Activated CD4-positive, alpha-beta T cell treated with anti-CD3 and anti-CD28 coated beads, Interleukin-2, amount 50 U/mL, for 4 hours (primary cell): ENCODE measurements at places on chromosomes 3 and 15.

GRCh38 chr3:112815981-112816380 is 30.7 kb downstream of the CD200R1L start:
- no peak for DNase-seq

DNA sequence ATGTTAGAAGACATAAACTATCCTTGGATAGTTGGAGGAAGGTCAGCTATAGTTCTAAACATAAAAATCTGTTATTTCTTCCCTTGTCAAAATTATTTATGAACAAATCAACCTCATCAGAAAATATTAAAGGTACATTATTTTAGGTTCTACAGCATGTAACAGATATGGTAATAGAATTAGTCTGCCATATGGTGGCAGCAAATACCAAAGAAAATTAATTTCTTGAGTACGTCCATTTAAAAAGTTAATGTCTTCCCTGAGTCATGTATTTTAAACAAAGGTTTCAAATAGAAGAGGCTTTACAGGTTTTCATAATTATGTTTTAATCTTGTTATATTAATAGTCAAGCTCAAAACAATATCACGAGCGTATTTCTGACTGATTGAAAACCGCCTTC is 17.9 kb upstream of the ANKRD28 start:
- no peak for DNase-seq

- no peak for DNase-seq
Measured at GRCh38 chr3:55827786-55828185, 340.7 kb upstream of the WNT5A start.

DNA sequence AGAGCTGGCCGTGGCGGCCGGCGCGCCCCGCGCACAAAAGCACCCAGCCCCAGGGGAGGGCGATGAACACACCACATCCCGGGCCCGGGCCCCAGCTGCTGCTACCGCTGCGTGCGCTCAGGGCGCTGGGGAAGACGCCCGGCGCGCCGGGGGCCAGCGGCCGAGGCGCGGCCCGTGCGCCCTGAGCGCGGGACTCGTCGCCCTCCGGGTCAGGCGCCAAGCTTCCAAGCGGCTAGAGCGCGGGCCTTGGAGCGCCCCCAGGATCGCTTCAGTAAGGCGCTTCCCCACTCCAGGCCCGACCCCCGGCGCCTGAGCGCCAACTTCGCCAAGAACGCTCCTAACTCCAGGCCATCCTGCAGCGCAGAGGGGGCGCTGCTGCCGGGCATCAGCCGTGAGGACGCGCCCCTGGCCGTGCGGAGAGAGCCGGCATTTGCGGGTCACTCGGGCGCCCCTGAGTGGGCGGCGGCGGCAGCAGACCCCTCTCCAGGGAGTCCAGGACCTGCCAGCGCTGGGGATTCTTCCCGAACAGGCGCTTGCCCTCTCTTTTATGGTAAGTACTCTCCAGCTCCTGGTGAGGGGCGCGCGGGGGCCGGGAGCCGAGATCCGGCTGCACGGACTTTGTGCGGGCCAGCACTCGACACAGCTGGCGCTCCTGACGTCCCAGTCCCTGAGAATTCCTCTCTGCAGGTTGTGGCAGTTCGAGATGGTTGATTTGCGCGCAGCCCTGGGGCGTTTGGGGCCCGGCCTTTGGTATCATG is 475 bp downstream of the SPSB4 start:
- no peak for DNase-seq

- no peak for DNase-seq
Measured at GRCh38 chr3:63933459-63933858, 21.3 kb upstream of the SCAANT1 start.
